ENCODE measurements at places on chromosomes 16 and 17.

GRCh38 chr17:903691-904481 is 75.7 kb downstream of the NXN start:
- DNase-seq: no peak

DNA sequence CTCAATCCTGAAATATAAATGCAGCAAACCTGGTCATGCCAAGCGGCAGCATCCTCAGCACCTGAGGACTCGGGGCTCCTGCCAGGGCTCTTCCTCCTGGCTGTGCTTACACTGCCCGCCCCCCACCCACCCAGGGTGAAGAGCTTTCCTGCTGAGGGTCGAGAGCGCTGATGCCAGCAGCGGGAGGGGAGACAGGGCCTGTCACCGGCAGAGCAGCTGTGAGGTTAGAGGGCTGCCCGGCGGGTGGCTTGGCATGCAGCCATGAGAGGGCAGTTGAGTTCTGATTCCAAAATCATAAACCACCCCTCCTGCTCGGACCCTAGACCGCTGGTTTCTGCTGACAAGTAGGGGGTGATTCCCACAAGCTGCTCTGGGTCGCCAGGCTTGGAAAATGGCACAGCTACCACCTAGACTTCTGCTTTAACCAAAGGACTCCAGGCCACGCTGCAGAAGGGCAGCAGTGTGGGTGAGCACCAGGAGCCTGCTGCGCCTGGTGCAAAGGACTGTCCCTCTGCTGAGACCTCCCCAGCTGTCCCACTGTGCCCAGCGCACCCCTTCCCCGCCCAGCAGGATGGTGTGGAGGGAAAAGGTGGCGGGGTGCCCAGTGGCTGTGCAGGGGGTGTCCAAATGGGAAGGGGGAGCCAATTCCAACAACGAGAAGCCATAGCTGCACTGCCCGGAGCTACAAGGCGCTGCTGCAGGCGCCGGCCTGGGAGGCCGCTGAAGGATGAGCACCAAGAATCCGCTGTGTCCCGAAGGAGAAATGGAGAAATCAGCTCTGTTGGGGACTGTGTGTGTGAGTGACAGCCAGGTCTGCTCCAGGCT is 26.6 kb downstream of the MXRA7 start:
- no peak for DNase-seq

GRCh38 chr17:14621826-14622614 is 321.1 kb downstream of the HS3ST3B1 start:
- no peak for DNase-seq

DNA sequence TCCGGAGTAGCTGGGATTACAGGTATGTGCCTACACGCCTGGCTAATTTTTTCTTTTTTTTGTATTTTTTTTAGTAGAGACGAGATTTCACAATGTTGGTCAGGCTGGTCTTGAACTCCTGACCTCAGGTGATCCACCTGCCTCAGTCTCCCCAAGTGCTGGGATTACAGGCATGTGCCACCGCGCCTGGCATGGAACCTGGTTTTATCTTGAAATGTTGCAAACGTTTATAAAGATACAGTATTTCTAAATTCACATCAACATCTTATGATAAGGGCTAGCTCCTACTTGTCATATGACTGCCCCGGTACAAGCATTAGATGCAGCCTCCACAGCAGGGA is 1.5 kb upstream of the IST1 start:
- DNase-seq: no peak

DNA sequence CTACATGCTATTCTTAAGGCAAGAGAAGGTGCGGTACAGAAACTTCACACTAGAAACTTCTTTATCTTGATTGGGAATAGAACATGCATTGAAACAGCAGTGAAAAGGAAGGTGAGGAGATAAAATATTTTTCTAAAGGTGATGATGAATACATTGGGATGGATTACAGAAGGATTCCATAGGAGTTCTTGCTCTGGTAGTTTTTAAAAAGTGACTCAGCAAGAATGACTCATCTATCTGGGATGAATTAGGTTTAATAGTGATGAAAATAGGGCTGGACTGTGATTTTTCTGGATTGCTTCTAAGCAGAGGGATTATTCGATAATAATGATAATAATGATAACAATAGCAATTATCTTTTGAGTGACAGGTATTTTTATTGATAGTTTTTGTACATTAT is 65.6 kb upstream of the HS3ST4 start:
- DNase-seq: no peak

DNA sequence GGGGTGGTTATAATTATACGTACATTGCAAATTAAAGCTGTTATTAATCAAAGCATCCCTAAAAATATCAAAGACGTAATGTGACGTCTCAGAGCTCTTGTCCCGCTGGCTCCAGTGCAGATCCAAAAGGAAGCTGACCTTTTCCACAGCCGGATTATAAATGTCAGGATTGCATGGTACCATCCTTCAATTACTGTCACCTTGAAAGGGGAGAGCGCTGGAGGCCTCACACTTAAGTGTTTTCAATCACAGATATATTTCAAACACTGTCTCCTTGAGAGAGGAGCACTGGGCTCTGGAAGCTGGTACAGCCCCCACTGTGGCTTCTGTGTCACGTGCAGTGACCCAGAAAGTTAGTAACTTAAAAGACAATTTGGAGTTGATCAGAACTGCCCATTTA is 94.2 kb downstream of the AIPL1 start:
- DNase-seq: no peak

DNA sequence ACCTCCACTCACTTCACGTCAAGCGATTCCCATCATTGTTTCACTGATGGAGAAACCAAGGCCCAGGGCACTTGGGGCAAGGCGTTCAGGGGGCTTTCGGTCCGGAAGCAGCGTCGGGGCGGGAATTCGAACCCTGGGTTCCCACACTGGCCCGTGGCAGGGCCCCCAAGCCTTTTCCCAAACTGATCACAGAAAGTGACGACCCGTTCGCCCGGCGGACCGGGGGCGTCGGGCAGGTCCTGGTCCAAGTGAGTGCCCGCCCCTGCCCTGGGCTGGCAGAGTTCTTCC is 856 bp upstream of the MON1B start:
- no peak for DNase-seq

DNA sequence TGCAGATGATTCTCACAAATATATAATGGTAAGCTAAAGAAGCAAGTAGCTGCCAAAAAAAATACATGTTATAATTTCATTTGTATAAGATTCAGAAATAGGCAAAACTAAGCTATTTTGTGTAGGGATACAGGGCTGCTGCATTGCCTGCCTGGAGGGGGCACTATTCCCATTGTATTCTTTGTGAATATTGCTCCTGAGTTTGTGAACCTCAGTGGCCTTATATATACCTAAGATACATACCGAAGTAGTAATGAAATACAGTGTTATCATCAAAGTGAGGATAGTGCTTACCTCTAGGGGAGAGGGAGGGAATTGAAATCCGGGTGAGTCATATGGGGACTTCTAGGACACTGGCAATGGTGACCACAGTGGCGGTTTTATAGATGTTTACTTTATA is 53.5 kb downstream of the C17orf58 start:
- no peak for DNase-seq

DNA sequence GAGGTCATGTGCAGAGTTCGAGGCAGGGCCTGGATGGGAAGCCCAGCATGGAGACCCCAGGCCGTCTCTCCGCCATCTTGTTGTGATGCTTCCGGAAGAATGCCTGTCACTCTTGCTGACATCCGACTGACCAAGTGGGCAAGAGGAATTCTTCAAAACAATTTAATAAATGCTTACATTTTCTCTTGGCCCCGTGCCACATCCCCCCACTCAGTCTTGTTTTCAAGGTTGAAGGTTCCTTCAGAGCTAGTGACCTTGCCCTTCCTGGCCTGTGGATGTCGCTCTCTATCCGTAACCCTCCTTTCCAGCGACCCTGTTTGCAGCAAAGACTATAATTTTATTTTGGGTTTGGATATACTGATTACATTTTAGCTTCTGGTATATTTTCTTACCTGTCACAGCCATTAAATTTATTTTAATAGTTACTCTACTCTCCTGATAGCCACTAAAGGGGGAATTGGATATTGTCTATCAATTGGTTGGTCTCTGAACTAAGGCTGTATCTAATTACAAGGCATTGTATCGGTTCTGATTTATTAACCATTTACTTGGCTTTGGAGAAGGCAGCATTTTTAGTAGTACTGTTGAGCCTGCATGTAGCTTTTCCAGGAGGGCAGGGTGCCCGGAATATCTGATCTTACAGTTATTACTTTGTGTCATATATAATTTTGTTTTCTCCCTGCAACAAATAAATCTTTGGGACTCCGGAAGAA is 264.5 kb downstream of the WWOX start:
- DNase-seq: no peak

DNA sequence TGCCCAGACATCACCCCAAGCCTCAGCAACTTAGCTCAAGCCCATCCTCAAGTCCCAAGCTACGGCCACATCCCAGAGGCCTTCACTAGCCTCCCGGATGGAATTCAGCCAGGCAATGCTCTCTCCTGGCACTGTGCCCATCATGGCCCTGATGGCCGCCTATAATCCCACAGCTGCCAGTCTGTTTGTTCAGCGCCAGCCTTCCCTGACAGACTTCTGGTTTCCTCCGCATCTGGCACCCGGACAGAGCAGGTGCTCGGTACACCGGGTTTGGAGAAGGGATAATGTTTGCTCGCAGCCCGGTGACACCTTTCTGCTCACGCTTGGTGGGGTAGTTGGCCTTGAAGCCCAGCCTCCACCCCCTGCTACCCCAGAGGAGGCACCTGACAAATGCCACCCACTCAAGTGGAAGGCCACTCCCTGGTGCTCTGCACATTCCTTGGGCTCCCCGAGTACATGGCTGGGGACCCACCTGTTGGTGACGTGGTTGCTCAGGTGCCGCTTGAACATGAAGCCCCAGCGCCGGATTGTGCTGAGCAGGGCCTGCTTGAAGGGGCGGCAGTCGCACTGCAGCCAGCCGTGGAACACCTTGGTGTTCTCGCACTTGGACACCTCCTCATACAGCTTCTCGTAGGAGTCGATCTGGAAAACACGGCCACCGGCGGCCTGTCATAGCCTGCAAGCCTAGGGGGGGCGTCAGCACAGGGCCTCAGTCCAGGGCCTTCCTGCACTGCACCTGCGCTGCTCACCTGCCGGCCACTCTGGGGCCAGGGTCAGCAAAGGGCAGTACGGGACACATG is 47.1 kb downstream of the DNAH17 start:
- no peak for DNase-seq

DNA sequence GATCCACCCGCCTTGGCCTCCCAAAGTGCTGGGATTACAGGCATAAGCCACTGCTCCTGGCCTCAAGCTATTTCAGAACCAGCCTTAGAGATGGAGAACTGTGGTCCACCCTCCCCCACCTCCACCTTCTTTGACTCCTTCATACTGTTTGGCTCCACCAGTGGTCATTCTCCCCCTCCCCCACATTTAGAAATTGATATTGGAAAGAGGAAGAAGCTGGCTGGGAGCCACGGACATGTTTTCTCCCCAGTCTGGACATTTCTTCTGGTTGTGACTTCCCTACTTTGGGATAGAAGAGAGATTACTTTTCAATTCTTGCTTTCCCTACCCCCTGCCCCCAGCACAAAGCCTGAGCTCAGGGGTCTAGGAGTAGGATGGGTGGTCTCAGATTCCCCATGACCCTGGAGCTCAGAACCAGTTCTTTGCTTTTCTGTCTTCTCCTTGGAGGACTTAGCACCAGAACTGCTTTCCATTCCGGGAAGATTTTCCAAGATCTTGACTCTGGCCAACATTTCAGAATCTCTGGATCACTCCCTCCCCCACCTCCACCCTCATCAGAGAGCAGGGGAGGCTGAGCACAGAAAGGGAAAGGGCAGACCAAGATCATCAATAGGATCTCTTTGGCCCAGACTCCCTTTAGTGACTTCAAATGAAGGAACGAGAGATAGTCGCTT is 16.3 kb downstream of the CAVIN1 start:
- no peak for DNase-seq

- DNase-seq: peak; percentile 50
Observed at GRCh38 chr16:52912565-52913173, 140.0 kb downstream of the CHD9NB start.

GRCh38 chr17:7208027-7208571 is 11.5 kb downstream of the DLG4 start:
- no peak for DNase-seq

DNA sequence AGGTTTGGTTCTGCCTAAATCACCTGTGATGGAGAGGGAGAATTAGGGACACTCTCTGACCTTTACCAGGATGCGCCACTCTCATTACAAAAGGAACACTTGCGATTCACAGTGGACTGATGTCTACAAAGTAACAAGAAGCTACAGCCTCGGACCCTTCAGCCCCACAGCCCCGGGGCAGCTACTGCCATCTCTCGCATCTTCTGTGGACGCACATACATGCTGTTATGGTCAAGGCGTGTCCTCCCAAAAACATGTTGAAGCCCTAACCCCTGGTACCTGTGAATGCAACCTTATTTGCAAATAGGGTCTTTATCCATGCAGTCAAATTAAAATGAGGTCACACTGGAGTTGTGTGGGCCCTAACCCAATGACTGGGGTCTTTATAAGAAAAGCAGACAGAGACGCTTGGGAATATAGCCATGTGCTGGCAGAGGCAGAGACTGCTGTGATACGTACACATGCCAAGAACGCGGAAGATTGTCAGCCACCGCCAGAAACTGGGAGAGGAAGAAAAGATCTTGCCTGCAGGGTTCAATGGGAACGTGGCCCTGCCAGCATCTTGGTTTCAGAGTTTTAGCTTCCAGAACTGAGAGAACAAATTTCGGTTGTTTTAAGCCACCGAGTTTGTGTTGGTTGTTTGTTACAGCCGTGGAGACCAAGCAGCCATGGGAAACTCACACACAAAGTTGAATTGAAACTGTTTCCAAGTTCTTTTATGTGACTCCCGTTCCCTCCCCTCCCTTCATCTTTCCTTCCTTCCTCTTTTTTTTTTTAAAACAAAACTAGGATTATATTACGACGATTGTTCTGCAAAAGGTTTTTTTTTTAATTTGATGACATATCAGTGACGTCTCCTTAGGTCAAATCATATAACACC is 23.1 kb downstream of the ATP2C2 start:
- DNase-seq: no peak

DNA sequence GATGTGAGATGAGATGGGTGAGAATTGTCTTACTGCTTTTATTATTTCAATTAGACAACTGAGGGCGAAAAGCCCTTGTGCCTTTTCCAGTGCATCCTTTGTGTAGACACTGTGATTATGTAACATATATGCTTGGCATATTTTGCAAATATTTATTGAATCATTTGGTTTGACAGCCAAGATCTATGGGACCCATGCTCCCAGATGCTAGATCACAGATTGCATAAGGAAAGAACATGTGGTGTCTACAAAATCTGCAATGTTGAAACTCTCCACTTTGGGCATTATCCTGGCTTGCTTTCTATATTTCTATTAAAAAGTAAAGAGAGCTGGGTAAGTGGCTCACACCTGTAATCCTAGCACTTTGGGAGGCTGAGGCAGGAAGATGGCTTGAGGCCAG is 4.8 kb upstream of the COG1 start:
- no peak for DNase-seq

GRCh38 chr17:30279156-30279555 is 12.6 kb downstream of the BLMH start:
- DNase-seq: no peak

- DNase-seq: no peak
Observed at GRCh38 chr17:19868079-19868395, 301 bp upstream of the ULK2 start.

GRCh38 chr17:79563237-79564013 is 47.4 kb downstream of the RBFOX3 start:
- no peak for DNase-seq

GRCh38 chr16:65523283-65523944 is 401.6 kb upstream of the CDH11 start:
- DNase-seq: no peak

Data from GM20000 (cell line).